ENCODE measurements at places on chromosomes 5 and 9. TPM values are rescaled to one million over a fixed set of nuclear protein-coding genes. Genes with fewer than 3 reads are reported as not detected.

ACTBL2 gene
- not detected for polyA plus RNA-seq

GDA gene
- 0.17 TPM for polyA plus RNA-seq

GRCh38 chr9:126318858-126319257, 7.8 kb upstream of the MVB12B start:
- no peak overlapping the region for H3K4me3 ChIP-seq
- H3K27ac ChIP-seq: no peak overlapping the region
- no peaks in the 10 kb centered on the region for H3K36me3 ChIP-seq
- no peak for DNase-seq
- no peaks in the 10 kb centered on the region for H3K27me3 ChIP-seq
- H3K4me1 ChIP-seq: no peaks in the 10 kb centered on the region

GRCh38 chr5:51908215-51908614, 525.0 kb downstream of the ISL1 start:
- no peaks in the 10 kb centered on the region for H3K27me3 ChIP-seq
- no peaks in the 10 kb centered on the region for H3K36me3 ChIP-seq
- no peak overlapping the region for H3K27ac ChIP-seq
- no peaks in the 10 kb centered on the region for H3K4me1 ChIP-seq
- H3K4me3 ChIP-seq: no peak overlapping the region

DNA sequence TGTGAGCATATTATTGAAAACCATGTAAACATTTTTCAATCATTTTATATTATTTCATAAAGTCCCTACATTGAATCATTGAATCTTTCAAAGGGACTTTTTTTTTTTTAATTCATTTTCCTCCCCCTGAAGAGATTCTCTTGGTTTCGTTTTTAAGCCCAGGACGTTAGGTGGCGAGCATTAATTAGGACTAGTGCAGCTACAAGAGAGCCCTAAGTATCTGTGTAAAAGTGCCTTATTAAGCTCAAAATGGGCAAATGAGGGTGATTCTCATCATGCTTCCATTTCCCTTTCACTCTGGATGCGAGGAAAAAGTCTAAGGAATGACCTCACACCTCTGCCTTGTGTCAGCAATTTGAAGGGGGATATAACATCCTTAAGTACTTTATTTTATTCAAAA, 517.9 kb upstream of the ITGA1 start:
- no peak overlapping the region for H3K27ac ChIP-seq
- H3K4me1 ChIP-seq: no peaks in the 10 kb centered on the region
- H3K4me3 ChIP-seq: no peak overlapping the region
- H3K27me3 ChIP-seq: no peaks in the 10 kb centered on the region
- no peak for DNase-seq

TMEM174 gene
- polyA plus RNA-seq: not detected

DNA sequence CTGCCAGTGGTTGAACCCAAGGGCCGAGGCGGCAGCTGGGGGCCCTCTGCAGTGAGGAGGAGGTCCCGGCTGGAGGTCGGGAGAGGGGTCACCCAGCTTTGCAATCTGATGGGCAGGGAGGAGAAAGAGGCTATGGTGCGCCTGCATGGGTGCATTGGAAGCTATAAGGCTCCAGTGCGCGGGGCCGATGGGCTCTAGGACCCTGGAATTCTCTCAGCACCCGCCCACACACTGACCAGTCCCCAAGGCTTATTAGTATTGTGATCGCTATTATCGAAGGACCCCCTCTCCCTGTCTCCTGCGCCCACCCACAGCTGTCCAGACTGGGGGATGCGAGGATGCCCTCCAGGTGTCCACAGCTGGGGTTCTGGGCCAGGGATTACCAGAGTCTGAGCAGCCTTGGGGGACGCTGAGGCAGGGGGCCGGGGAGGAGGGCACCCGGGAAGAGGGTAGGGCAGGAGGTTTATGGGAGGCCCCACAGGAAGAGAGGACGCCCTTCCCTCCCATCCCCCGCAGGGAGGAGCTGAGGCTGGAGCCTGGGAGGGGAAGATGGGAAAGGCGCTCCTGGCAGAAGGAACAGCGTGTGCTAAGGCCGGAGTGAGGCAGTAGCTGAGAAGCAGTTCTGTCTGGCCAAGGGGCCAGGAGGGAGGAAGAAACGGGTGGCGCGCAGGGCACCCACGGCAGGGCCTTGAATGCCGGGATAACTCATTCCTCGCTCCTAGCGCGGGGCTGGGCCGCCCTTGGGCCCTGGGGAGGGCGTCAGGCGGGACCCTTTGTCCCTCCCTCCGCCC, 24.2 kb downstream of the C9orf50 start:
- no peak for DNase-seq
- H3K4me1 ChIP-seq: no peaks in the 10 kb centered on the region
- peaks cover 16% of the 10 kb centered on the region for H3K27me3 ChIP-seq
- no peak overlapping the region for H3K27ac ChIP-seq

DNA sequence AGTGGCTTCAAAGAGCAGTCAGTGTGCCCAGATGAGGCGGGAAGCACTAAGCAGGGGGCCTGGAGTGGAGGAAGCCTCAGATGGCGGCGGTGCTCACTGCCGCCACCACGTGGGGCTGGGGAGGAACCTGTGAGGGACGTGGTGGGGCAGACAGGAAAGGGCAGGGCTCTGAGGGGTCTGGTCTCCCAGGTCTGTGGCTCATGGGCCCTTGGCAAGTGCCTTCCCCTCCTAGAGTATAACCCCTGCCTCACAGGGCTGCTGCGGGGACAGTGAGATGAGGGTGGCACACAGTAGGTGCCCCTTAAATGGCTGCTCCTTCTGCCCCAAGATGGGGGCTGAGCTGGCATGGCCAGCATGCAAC, 26.6 kb downstream of the NR5A1 start:
- no peak overlapping the region for H3K27ac ChIP-seq
- peaks cover 40% of the 10 kb centered on the region for H3K27me3 ChIP-seq
- no peak overlapping the region for H3K4me3 ChIP-seq
- H3K4me1 ChIP-seq: peaks cover 4% of the 10 kb centered on the region

GRCh38 chr5:150458802-150459557, 9.4 kb upstream of the RPS14 start:
- H3K27me3 ChIP-seq: no peaks in the 10 kb centered on the region
- H3K27ac ChIP-seq: no peak overlapping the region
- DNase-seq: peak; percentile 99
- H3K4me3 ChIP-seq: peak overlapping the region; percentile 47
- H3K36me3 ChIP-seq: no peaks in the 10 kb centered on the region
- peaks cover 20% of the 10 kb centered on the region for H3K4me1 ChIP-seq

DNA sequence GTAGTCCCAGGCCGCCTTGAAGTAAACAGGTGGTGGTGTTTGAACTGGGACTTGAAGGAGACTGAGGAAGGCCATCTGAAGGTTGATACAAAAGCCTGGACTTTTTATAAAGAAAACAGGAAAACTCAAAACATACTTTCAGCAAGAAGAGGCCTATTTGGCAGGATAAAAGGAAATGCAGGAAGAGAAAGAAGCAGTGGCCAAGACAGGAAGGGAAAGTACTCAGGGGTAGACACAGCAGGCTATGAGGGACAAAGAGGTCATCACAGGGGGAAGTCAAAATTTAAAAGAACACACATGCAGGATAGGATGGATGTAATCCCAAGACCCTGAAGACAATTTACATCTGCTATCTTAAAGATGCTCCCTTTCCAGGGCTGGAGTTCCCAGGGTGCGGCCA, 13.0 kb downstream of the TLE1 start:
- no peak overlapping the region for H3K4me3 ChIP-seq
- H3K27ac ChIP-seq: no peak overlapping the region
- DNase-seq: no peak
- H3K36me3 ChIP-seq: no peaks in the 10 kb centered on the region
- peaks cover 10% of the 10 kb centered on the region for H3K4me1 ChIP-seq

DNA sequence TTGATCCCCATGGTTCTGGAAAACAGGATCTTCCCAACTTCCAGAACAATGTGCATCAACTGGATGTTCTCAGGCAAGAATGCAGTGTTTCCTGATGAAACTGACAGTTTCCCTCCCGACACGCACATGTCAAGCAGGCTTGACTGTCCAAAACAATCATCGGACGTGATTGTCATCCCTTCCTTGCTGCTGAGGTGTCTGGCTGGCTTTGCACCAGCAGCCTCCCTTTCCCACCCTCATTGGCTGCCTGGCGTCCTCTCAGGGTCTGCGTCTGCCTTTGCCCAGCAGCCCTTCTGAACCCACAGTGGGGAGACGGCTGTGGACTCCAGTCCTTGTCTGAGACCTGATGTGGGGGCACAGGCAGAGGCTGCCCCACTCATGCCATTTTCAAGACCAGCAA, 110.8 kb downstream of the MARCHF3 start:
- no peak overlapping the region for H3K4me3 ChIP-seq
- no peak for DNase-seq
- no peaks in the 10 kb centered on the region for H3K36me3 ChIP-seq

PCDHGA10 gene
- polyA plus RNA-seq: 6.4 TPM

- peak overlapping the region; percentile 96 for H3K4me3 ChIP-seq
- H3K4me1 ChIP-seq: no peaks in the 10 kb centered on the region
- H3K27ac ChIP-seq: no peak overlapping the region
- H3K36me3 ChIP-seq: no peaks in the 10 kb centered on the region
- DNase-seq: no peak
Measured at GRCh38 chr5:110738503-110738811, 350 bp upstream of the SLC25A46 start.

PRSS3 gene
- not detected for polyA plus RNA-seq

- no peak overlapping the region for H3K27ac ChIP-seq
- H3K4me3 ChIP-seq: no peak overlapping the region
- no peaks in the 10 kb centered on the region for H3K4me1 ChIP-seq
- H3K27me3 ChIP-seq: no peaks in the 10 kb centered on the region
Measured at GRCh38 chr5:171776770-171777759, 8.6 kb upstream of the SMIM23 start.

DNA sequence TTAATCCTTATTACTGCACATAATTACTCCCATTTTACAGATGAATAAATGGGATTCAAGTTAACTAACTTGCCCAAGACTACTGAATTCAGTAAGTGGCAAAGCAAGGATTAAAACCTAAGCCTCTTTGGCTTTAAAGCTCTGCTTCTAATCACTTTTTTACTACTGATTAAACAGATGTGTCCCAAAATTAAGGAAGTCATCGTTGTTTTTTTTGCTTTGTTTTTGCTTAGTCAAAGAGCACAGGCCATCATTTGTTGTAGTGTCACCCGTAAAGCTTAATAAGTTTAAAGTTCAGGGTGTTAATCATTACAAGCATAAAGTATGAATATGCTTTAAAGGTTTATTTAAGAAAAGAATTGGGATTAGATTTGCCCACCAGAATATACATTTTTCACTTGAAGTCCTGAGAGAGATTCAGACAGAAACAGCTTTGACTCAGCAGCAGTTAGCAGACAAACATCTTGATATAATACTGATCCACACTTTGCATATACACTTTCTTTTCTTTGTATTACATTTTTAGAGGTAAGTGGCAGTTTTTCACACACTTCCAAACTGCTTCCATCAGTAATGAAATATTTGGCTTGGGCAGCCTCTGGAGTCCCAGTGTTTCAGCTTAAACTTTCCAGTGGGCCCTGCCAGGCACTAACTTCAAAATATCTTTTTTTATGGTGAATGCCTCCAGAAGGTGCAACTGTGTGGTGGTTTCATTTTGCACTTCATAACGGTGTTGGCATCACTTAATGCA, 52.7 kb downstream of the PIK3R1 start:
- H3K36me3 ChIP-seq: no peaks in the 10 kb centered on the region
- no peaks in the 10 kb centered on the region for H3K27me3 ChIP-seq
- H3K27ac ChIP-seq: no peak overlapping the region
- no peak for DNase-seq
- no peaks in the 10 kb centered on the region for H3K4me1 ChIP-seq

DNA sequence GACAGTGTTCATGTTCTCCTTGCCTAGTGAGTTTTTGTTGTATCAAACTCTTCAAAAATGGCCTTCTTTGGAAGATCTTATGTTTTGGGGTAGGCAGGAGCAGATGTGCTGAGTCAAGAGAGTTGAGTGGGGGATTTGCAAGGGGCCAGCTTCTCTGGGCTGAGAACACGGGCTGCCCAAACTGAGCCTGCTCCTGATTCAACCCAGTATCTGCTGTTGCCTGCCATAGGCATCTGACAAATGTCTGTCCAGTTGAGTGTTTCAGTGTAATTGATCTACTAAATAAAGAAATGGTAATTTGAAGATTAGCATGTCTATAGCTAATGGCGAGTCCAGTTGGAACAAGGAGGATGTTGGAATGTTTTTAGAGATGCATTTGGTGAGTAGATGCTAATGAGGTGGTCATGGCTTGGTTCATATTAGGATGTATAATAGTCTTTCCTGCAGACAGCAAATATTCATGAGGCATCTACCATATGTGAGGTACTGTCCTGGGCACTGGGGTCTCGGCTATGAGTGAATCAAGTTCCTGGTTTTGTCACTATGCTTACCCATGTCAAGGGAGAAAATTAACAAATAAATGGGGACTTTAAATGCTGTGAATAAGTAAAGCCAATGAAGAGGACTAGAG, 119.5 kb downstream of the ADCY2 start:
- H3K36me3 ChIP-seq: no peaks in the 10 kb centered on the region
- DNase-seq: no peak
- H3K4me3 ChIP-seq: no peak overlapping the region
- H3K27me3 ChIP-seq: no peaks in the 10 kb centered on the region

DNA sequence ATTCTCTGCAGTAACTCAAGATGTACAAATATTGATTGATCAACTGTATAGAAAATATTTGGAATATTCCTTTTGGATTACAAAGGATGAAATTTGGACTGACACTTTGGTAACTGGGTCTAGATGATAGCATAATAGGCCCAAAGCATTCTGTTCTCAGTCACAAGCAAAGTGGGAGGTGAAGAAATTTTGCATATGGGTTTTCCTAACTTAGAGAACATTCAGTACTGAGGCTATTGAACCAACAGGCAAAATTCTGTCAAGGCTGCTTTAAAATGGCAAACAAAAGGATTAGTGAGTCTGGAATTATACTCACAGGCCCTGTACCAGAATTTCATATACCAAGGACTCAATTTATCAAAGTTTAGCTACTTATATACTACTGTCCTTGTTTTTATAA, 1020.6 kb downstream of the TLE4 start:
- no peaks in the 10 kb centered on the region for H3K27me3 ChIP-seq
- no peak overlapping the region for H3K27ac ChIP-seq
- H3K36me3 ChIP-seq: no peaks in the 10 kb centered on the region
- no peak overlapping the region for H3K4me3 ChIP-seq

- no peak overlapping the region for H3K27ac ChIP-seq
- H3K4me1 ChIP-seq: no peaks in the 10 kb centered on the region
- H3K27me3 ChIP-seq: no peaks in the 10 kb centered on the region
- no peaks in the 10 kb centered on the region for H3K36me3 ChIP-seq
Measured at GRCh38 chr9:109378316-109378715, 57.5 kb upstream of the EPB41L4B start.

- no peaks in the 10 kb centered on the region for H3K27me3 ChIP-seq
- no peak overlapping the region for H3K4me3 ChIP-seq
- H3K27ac ChIP-seq: no peak overlapping the region
- peaks cover 3% of the 10 kb centered on the region for H3K36me3 ChIP-seq
- H3K4me1 ChIP-seq: peaks cover 10% of the 10 kb centered on the region
Measured at GRCh38 chr9:107294756-107295155, 11.7 kb downstream of the RAD23B start.

Measured in H1 (cell line).